Stimulated activated CD4-positive, alpha-beta T cell treated with anti-CD3 and anti-CD28 coated beads, Interleukin-4, amount 100 ng/mL, for 48 hours (primary cell): ENCODE measurements at places on chromosomes 13 and 19.

DNA sequence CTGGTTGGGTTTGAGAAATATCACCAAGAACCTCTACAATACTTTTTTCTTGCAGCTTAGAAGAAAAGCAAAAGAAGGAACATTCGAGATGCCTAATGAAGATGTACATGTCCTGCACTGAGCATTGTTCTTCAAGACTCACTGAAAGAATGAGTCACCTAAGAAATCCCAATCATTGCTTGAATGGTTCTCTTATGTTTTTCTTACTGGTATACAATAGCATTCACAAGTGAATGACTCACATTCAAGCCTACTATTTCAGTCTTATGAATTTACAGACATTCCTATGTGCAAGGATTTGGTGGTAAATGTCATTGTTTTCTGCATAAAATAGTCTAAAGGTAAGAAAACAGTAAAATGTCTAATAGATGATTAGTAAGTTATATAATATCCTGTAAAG lies 594.6 kb downstream of the PCDH9 start:
- no peak for DNase-seq

DNA sequence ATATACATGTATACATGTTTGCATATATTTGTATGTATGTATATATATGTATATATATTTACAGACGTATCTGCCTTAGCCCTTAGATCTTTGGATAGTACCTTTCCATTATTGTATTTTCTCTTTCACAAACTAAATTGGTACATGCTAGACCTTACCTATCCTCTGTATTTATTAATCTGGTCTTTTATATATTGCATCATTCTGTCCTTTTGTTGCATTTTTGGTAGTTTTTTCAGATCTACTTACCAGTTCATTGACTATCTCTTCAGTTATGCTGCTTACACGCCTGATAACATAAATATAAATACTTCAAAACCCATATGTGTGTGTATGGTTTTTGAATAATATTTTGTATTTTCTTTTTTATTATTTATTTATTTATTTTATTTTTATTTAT lies 11.7 kb downstream of the ZNF613 start:
- DNase-seq: no peak

- no peak for DNase-seq
These were observed 206.3 kb downstream of the DIAPH3 start for GRCh38 chr13:59957438-59957837.

- DNase-seq: no peak
These were observed 10.1 kb upstream of the RSPH6A start for GRCh38 chr19:45825263-45825605.

- no peak for DNase-seq
These were observed 16.2 kb downstream of the ZIC2 start for GRCh38 chr13:99997702-99998214.

DNA sequence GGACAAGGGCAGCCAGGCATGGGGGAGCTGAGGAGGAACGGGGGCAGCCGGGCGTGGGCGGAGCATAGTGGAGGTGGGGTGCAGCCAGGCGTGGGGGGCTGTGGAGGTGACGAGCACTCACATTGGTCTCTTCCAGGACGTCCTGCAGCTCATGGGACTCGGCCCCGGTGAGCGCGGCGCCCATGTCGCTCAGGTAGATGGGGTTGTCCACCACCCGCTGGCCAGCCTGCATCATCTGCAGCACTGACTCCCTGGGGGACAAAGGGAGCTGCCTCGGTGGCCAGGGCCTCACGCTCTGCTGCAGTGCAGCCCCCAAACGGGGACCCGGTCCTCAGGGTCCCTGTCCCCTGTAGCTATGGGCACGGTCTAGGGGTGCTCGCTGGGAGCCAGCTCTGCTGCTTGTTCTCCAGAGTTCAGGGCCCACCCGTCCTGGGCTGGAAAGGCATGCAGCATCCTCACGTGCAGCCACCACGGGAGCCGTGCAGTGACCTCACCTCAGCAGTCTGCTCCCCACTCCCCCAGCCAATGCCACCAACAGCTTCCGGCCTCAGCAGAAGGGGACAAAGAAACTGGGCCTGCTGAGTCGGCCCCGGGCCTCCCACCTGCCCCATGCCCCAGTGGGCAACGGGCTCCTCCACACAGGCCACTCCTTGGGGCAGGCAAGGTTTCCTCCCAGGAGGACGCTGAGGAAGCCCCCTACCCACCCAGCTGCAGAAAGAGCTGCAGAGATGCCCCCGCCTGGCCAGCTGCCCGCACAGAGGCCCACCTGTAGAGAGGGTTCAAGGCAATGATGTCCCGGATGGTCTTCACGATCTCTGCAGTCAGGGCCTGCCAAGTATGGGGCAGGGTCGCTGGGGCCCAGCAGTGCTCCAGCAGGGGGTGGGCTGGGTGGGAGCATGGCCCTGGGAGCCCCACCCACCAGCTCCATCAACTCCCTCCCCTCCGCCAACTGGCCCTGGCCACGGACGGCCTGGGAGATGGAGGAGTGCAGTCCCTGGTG lies 12.1 kb downstream of the LONP1 start:
- no peak for DNase-seq

DNA sequence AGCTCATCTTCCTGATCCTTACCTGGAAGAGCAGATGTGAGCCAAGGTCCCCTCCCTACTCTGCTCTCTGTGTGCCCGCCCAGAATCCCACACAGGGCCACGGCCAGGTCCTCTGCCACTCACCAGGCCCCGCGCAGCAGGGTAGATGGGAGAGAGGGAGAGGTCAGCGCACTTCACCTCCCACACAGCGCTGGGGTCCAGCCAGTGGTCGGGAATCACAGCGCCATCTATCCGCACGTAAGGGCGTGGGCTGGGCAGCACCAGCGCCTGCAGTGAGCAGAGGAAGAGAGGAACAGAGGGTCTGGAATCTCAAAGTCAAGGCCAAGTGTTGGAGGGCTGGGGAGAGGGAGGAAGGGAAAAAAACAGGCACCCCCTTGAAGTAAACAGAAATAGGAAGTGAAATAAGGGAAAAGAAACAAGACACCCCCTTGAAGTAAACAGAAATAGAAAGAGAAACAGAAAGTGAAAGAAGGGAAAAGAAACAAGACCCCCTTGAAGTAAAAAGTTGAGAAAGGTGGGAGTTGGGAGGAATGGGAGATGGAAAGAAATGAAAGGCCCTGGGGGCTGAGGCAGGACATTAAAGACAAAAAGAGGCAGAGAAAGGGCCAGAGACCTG lies 7.0 kb upstream of the PLA2G4C start:
- DNase-seq: no peak

- DNase-seq: no peak
These were observed 186.1 kb downstream of the PCCA start for GRCh38 chr13:100274942-100275506.

DNA sequence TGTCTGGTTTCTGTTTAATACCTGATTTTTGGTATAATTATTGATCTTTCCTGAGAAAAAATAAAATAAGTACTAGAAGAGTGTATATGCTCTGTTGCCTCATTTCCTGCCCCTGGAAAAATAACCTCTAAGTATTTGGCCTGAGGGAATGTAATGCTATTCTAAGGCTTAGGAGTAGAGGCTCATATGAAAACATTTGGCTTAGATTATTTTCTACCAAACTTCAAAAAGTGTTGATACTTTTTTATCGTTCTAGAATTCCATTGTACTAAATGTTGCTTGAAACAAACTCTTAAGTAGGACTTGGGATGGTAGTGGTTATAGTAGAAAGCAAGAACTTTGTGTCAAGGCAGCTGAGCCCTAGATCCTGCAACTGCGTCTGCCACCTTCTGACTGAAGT lies 57.8 kb downstream of the COG3 start:
- no peak for DNase-seq

GRCh38 chr19:32823747-32824102 lies 45.8 kb downstream of the SLC7A9 start:
- no peak for DNase-seq

DNA sequence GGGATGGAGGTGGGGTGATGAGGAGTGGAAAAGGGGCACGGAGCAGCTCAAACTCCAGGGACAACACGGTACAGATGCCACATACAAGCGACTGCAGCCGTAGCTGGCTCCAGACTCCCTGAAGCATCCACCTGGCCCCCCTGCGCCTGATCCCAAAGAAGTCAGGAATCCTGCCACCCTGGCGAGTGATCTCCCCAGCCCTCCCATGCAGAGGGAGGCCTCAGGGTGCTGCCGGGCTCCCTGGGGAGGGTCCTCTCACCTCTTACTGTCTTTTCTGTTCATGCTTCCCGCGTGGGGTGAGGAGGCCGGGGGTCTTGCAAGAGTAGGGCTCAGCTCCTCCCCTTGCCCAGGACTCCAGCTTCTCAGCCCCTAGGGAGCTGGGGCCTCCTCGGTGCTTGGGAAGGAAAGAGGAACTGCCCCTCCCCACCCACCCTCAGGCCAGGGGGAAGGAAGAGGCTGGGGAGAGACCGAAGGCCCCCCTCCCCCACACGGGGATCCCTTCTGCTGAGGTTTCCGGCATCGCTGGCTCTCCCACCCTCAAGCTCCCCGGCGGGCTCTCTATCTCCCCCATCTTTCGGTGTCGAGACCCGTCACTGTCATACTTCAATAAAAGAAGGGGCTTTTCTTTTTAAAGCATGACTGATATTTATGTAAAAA lies at the start of gene RASGRP4:
TSS of gene RASGRP4 (minus strand) at position 410 of the 657 bp plus-strand sequence. CDS start at position 282, 128 bp downstream.
- DNase-seq: peak; percentile 43

DNA sequence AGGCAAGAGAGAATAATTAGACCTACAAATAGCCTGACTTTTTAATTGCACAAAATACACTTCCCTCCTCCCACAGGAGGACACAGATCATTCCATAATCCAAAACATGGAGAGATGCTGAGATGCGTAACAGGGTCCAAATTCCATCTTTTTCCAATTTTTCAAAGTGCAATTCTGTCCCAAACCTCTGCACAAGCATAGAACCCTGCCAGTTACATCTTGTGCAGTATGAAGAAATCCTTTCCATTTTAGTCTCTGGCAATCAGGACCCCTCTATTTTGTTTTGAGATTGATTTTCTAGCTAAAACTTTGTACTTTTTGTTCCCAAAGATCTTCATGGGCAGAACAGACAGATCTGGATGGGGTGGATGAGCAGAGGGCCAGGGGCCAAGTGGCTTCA lies 209.2 kb downstream of the B3GLCT start:
- no peak for DNase-seq

- DNase-seq: no peak
These were observed 354.4 kb upstream of the ARGLU1 start for GRCh38 chr13:106922384-106922783.

GRCh38 chr19:16889366-16889882 lies 625 bp downstream of the F2RL3 start:
- no peak for DNase-seq

GRCh38 chr19:8185343-8186068 lies 23.7 kb upstream of the CERS4 start:
- no peak for DNase-seq

DNA sequence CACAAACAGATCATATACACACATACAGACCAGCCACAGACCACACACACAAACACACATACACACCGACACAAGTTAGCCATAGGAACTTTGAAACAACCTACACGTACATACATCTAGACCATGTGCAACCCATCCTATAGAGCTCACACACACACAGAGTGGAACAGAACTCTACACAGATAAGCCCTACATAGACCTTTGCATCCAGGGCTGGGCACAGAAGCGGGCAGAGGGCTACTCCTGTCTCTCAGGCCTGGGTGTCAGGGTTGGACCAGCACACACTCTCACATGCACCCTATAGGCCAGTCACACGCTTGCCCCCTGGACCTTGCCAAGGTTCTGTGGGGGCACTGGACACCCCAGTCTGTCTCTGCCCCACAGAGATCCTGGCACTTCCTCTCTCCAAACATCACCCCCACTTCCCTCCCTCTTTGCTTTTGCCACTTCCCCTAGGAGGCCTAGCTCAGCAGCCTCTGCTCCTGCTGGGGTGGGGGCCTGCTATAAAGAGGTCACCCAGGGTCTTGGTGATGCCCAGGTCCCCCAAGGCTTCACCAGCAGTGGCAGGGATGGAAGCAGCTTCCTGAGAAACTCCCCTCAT lies 5.8 kb upstream of the JUNB start:
- no peak for DNase-seq

- no peak for DNase-seq
These were observed 122.3 kb downstream of the PCCA start for GRCh38 chr13:100211016-100211710.

DNA sequence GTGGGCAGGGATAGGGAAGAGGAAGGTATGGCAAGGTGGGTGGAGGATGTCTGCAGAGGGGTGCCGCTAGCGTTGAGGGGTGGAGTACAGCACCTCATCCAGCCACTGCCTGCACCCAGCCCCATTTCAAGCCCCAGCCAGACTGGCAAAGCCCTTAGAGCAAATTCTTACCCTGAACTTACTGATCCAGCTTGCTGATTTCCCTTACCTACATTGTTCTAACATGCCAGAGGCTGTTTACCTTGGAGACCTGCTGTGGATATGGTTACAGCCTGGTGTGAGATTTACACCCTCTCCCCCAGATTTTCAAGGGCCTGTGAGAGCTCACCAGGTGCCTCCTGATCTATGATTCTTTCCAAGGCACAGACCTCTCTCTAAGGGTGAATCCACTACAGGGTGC lies 86.0 kb downstream of the ZNF726 start:
- DNase-seq: no peak

DNA sequence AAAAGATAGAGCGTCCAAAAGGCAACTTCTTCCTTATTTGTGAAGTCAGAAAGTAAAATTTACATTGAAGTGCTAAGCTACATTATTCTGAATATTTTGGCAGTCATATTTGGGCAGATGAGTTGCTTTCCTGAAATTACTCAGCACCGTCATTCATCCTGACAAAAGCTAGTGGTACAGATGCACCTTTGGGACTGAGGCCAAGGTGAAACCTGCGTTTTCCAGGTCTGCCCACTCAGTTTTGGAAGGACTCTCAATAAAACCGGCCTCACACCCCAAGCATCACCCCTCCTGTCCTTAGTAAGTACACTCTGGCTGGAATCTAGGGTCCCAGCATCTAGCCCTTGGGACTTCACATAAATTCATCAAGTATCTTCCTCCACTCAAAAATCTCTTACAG lies 187.5 kb downstream of the TM9SF2 start:
- DNase-seq: no peak

DNA sequence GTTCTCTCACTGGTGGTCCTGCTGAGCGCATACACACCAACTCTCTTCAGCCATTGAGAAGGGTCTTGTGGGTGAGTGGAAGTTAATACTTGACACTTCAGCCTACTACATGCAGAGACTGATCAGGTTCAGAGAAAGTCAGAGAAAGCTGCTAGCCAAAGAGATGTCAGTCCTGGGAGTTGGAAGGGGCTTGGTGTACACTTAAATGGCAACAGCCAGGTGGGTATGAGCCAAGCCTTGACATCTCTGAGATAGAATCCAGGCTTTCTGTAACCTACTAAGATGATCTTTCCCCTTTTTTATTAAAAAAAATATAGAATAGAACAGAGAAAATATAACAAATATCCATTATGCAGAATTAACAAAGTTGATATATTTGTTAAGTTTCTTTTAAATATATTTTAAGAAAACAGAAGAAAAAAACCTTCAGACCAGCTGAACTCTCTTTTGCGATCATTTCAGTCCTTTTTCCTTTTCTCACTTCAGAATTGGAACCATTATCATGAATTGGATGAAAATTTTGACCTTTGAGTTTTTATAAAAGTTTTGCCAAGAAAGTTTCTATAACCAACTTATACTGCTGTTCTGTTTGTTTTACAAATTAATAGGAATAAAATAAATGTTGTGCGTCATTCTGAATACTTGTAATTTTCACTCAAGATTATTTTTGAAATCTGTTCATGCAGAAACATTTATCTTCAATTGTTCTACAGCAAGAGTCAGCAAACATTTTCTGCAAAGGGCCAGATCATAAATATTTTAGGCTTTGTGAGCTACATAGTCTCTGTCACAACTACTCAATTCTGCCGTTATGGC lies 153.0 kb downstream of the RFC3 start:
- no peak for DNase-seq

GRCh38 chr19:35544110-35544802 lies 1.2 kb upstream of the TMEM147 start:
- no peak for DNase-seq
